ENCODE measurements at places on chromosomes 12 and 14. TPM values are rescaled to one million over a fixed set of nuclear protein-coding genes. Genes with fewer than 3 reads are reported as not detected.
A peak's percentile ranks its signal among the peaks of the same experiment; 100 is the strongest.

- no peak for DNase-seq
Observed at GRCh38 chr12:132251741-132252490, 77.5 kb downstream of the GALNT9 start.

The SERPINA6 gene
- total RNA-seq: not detected

The RNF212B gene
- total RNA-seq: not detected

- peak; percentile 46 for DNase-seq
Observed at GRCh38 chr12:1473418-1473817, 121.0 kb downstream of the FBXL14 start.

GRCh38 chr14:44945264-44945663 lies 16.5 kb downstream of the KLHL28 start:
- peak; percentile 88 for DNase-seq

DNA sequence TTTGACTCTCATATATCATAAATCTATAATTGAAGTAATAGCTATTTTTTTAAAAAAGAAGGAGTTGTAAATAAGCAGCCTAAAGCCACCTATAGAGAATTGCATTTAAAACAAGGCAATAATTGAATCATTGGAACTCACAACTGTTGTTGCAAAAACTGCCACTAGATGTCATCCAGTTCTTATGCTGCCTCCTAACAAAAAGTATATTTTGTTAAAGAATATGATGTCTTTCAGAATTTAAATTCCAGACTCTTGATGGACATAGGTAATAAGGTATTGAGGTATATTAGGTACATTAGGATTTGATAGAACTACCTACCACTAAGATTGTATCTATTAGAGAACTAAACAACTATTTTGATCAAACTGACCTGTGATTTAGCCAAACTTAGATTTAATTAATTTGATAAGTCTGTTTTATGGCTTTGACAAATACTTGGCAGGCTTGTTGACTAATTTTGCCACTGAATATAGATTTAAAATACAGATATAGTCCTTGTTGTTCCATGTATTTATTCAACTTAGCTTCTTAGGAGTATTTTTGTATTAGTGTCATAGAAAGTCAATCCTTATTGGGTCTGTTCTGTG lies 401.4 kb downstream of the RPL10L start:
- peak; percentile 32 for DNase-seq

The ERBB3 gene
- 126 TPM for total RNA-seq

- peak; percentile 82 for DNase-seq
Observed at GRCh38 chr12:20097626-20098025, 270.7 kb upstream of the PDE3A start.

- no peak for DNase-seq
Observed at GRCh38 chr12:16560273-16560672, 45.7 kb downstream of the LMO3 start.

DNA sequence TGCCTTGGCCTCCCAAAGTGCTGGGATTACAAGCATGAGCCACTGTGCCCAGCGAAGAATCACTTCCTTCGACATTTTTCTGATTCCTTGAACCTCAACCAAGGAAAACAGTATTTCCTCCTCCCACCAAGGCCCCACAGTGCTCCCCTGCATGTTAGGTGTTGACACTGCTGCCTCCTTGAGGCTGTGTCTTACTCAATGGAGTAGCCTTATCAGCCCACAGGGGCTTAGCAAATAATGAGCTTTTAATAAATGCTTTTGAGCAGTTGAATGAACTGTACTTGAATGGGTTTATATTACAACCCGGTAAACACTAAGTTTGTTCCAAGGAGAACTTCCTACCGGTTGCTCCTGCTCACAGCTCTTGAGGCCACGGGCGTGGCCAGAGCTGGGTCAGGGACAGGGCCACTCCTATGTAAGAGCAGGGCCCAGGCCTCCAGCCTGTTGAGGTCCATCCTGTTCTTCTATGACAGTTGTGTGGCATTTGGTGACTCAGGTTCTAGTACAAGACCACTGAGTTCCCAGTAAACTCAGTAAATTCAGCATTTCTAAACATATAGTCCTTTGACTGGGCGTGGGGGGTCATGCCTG lies 36.8 kb upstream of the TUBA1A start:
- DNase-seq: no peak

DNA sequence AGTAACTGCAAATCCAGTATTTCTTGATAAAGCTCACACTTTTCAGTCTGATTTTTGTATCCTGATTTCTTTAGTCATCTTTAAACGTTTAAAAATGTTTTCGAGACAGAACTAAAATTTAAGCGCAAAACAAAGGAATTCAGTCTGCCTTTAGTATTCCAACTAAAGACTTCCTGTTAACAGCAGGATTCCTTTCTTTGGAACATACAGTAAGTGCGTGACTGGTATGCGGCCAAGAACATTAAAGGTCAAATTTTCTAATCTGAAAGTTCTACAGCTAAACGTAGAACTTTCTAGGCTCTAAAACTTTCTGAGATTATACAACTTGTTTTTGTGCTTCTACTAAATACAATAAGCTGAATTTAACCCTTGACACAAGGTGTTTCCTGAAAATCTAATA lies 9.9 kb downstream of the SAV1 start:
- peak; percentile 87 for DNase-seq

The SOAT2 gene
- total RNA-seq: 0.04 TPM

The ART4 gene
- total RNA-seq: 0.09 TPM

DNA sequence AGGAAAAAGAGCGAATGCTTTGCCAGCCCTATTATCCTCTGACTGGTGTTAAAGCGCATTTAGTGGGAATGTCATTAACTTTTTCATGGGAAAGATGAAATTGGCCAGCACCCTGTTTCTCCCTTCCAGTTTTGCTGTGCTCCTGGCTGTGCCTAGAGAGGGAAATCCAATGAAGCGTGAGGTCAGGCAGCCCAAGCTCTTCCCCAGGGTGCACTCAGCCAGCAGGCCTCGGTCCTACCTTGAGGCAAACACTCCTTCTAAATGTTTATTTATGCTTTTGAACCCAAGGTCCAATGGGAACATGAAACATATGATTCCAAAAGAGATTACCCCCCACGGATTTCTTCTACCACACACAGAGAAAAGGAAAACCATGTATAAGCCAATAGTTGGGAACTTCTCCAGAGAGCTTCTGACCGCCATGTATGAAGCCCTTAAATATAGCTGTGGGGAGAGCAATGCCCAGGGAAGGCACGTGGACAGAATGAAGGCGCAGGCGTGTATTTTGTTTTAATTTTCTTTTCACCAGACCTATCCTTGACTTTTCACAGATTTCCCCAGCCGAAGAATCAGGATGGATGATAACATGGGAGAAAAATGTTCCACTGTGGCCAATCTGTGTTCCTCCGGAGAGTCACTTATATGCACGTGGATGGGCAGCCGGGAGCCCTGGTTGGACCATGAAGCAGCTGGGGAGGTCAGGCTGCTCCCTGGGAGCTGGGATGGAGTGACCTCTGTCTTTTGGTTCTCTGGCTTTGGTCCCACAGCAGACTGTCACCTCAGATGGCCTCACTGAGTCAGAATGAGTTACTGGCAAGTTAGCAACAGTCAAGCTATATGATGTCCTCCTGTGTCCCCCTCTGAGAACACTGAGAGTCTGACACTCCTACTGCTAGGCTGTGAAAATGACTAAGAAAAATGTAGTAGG lies 37.3 kb downstream of the GPR135 start:
- DNase-seq: peak; percentile 87

GRCh38 chr14:32939254-32940065 lies 781 bp downstream of the NPAS3 start:
- DNase-seq: peak; percentile 96

- peak; percentile 14 for DNase-seq
Observed at GRCh38 chr14:26394150-26394810, 203.6 kb downstream of the NOVA1 start.

DNA sequence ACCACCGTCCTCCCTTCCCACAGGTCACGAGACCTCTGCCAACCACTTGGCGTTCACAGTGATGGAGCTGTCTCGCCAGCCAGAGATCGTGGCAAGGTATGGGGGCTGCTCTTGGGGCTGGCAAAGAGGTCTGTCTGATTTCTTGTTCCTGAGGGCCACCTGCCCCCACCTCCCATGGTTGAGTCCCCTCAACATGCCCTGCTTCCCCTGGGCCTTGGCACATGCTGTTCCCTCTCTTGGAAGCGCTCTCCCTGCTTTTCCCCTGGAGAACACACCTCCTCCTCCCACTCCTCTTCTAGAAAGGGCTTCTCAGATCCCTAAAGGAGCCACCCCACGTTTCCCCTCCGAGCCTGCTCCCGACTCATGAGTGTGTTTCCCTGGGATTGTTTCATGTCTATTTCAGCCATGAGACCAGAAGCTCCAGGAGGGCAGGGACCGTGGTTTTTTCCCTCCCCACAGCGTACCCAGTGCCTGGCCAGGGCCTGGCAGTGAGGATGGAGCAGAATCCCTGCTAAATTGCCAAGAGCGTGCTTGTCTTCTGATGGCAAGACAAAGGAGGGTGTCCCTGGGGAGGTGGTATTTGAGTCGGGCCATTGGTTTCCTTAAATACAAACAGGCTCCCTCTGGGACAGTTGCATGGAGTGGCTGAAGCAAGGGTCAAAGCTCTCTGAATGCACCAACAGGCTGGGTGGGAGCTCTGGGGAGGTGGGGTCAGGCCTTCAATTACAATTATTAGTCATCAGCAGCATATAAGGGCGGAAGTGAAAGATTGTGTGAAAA lies 34.1 kb downstream of the CYP46A1 start:
- no peak for DNase-seq

GRCh38 chr12:113369391-113369985 lies 11.1 kb downstream of the PLBD2 start:
- no peak for DNase-seq

The FAM90A1 gene
- total RNA-seq: 0.09 TPM

- no peak for DNase-seq
Observed at GRCh38 chr14:37708481-37708880, 113.1 kb downstream of the TTC6 start.

DNA sequence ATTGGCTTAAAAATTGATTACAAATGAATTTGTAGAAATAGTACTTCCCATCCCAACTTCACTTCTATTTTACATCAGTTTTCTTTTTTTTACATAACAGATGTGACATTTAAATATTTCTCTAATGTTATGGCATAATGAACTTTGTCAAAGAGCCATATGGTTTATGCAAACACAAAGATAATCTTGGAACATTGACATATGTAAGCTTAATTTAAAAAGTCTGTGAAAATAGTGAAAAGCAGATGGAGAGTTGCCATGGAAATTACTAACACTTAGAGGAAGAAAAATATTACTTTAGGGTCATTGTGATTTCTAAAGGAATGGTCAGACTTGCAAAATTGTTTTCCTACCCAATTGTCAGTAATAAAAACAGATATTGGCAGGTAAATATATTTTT lies 232.4 kb downstream of the AEBP2 start:
- DNase-seq: peak; percentile 58

- no peak for DNase-seq
Observed at GRCh38 chr12:12207746-12208145, 59.1 kb downstream of the LRP6 start.

DNA sequence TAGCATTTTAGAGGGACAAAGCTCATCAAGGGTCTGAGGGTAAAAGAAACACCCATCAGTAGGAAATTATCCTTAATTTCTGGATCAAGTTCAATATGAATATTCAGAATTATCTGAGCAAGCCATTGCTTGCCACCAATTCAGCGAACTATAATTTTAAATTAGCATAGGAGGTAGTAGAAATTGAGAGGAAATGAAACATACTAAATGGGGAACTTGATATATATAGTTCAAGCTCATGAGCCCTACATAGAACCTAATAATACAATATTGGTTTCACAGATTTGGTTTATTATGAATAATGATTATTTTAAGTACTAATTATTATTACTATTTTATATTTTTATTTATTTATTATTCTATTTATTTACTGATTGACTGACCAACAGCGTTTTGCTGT lies 42.1 kb upstream of the GXYLT1 start:
- no peak for DNase-seq

- no peak for DNase-seq
Observed at GRCh38 chr14:104874110-104874531, 9.1 kb downstream of the CEP170B start.

The VRTN gene
- not detected for total RNA-seq

The REM2 gene
- 0.13 TPM for total RNA-seq

The KRT8 gene
- 1.1 TPM for total RNA-seq

GRCh38 chr12:67943141-67943892 lies 45.9 kb upstream of the IFNG-AS1 start:
- DNase-seq: peak; percentile 89

The DNAAF2 gene
- 6.3 TPM for total RNA-seq

DNA sequence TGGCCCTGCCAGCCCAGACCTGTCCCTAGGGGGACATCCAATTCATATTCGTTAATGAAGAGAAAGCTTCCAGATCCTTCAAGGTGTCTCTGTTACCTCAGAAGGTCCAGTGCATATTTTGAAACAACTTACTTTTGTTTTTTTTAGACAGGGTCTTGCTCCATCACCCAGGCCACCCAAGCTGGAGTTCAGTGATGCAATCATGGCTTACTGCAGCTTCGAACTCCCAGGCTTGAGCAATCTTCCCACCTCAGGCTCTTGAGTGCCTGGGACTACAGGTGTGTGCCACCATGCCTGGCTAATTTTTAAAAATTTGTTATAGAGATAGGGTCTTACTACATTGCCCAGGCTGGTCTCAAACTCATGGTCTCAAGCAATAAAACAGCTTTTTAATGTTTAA lies 48.4 kb downstream of the B4GALNT3 start:
- no peak for DNase-seq

Measured in muscle of leg (tissue), 16 donors.